ENCODE measurements at places on chromosomes 7 and 10.

DNA sequence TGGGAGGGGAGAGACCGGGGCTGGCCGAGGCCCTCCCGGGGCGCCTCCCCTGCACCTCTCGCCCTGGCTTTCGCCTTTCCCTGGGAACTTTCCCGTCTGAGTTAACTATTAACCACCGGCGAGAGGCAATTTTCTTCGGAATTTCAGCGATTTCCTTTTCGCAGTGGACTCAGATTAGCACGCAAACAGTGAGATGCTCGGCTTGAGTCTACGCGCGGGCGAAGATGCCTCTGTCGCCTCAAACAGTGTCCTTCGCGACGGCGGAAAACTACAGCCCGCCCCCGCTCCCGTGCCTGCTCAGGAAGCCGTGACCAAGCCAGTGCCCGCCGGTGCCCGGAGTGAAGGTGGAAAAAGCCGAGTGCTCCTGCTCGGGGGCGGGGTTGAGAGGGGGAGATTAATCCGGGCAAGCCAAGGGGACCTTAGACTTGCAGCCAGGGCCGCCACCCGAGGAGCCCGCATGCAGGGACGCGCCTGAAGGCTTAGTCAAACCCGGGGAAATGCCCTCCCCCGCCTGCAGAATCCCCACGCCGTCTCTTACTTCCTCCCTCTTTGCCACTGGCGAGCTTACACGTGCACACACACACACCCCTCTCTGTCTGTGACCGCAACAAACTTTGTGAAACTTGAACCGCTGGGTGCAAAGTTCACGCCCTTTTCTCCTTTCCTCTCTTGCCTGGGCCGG, 14.5 kb upstream of the PAX2 start:
- no peak for DNase-seq

DNA sequence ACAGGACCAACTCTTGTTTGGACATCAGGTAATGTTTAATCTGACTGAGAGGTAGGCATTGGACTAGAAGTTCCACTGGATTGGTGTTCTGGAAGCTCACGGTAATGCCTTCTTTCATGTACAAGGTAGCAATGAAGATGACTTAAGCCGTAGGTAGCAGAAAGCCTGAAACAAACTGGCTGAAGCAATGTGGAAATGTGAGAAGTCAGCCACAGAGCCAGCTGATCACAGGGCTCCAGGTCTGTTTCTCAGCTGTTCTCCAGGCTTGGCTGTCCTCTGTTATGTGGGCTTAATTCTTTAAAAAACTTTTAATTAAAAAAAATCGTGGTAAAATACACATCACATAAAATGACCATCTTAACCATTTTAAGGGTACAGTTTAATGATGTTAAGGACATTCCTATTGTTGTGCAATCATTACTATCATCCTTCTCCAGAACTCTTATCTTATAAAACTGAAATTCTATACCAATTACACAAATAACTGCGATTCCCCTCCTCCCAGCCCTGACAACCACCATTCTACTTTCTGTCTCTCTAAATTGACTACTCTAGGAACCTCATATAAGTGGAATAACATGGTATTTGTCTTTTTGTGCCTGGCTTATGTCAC, 101.4 kb upstream of the ZNF32 start:
- no peak for DNase-seq

- DNase-seq: no peak
Measured at GRCh38 chr7:79319369-79319768, 134.1 kb downstream of the MAGI2 start.

DNA sequence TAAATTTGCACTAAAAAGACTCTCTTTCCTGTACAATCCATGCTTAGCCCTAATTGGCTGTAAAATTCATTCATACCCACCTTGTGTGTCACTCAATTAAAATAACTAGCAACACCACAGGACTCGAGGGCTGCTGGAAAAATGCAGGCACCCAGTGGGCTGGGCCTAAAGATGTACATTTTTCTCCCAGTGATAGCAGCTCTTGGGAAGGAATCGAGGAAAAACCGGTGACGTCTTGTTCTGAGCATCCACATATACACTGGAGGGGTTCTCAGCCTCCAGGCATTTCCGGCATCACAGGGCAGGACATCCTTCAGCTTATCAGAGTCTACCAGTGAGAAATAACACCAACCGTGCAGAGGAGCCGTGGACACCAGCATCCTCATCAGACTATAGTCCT, 85.8 kb upstream of the PITRM1 start:
- DNase-seq: no peak

DNA sequence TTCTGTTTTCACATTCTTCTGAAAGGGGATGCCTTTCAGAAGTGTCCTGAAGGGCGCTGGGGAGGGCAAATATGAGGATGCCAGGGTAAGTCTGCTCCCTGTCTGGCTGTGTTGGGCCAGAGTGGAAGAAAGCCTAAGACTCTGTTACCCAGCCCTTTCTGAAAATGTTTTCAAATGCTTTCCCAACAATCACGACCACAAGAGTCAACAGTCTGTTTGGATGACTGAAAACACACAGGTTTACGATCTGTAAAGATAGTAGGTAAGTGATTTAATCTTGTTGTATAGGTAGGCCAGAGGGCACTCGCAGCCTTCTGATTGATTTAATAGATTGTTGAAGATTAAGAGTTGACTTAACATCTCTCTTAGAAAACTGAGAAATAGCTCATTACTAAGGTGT, 13.2 kb downstream of the SGPL1 start:
- no peak for DNase-seq

DNA sequence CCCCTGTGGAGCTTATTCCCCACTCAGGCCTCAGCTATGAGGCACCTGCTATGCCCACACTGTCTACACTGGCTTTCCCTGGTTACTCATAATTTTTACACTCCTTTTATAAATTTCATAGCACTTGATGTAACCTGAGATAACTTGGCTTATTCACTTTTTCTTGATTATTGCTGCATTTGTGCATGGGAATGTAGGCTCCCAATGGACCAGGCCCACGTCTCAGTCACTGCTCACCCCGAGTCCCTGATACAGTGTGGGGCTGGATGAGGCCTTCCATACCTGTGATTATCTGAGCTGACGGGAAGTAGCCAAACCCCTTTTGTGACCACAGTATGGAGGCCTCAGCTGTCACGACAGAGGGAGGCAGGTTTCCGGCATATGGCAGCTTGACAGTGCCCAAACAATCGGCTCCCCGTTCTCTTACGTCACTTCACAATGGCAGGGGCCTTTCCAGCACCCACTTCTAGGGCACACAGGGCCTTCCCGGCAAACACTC, 645.3 kb downstream of the ACTR3B start:
- no peak for DNase-seq

DNA sequence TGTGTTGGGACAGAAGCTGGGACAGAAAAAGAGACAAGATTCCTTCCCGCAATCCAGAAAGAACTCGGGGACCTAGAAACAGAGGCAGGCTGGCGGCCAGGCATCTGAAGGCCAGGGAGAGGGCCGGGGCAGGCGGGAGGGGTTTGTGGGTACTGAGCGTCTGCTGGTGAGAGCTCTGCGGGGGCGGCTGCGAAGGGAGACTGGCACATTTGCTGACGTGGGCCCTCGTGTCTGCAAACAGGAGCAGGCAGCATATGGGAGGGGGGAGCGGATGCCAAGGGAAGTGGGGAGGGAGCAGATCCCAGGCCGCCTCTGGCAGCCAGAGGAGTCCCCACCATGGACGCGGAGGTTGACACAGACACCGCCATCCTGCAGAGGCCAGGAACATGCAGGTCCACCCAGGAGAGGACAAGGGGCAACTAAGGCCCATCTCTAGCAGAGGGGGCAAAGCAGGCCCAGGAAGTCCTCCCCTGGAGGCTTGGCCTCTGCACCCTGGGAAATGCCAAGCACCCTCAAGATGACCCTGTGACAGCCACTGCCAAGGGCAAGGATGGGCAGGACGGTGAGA, 32.2 kb downstream of the KCNH2 start:
- peak; percentile 71 for DNase-seq

DNA sequence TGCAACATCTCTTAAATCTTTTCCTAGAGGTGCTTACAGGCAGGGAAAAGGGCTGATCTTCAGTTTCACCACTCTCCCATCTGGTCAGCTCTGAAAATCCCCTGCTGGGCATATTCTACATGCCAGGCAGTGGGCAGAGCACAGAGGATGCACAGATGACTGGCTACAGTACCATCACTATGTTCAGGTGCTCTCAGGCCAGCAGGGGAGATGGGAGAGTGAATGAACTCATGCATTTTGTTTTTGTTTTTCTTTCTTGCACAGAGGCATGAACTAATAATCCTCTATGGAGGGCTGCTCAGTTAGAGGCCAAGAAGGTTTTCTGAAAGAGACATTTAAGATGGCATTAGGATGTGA, 19.3 kb downstream of the ELMO1 start:
- DNase-seq: no peak

DNA sequence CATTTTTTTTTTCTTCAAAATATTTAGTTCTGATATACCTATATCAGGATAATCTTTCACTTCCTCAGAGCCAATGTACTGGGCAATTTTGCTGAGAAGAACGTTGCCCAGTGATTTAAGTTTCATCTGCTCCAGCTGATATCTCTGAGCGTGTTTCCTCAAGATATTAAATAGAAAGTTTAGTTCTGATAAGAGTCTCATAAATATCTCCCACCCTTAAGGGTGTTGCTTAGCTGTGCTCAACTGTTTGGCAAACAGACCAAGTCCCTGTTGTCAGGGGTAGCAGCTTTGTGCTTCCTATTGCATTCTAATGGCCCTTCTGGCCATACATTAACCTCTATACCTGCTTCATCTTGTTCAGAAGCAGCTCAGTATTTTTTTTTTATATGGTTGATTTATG, 84.7 kb upstream of the GPR141 start:
- no peak for DNase-seq

- no peak for DNase-seq
Measured at GRCh38 chr10:113455947-113456346, 96.9 kb upstream of the HABP2 start.

- DNase-seq: no peak
Measured at GRCh38 chr7:99525713-99526440, 21.4 kb downstream of the ZKSCAN5 start.

GRCh38 chr7:107212725-107213124, 43.9 kb downstream of the HBP1 start:
- DNase-seq: no peak

DNA sequence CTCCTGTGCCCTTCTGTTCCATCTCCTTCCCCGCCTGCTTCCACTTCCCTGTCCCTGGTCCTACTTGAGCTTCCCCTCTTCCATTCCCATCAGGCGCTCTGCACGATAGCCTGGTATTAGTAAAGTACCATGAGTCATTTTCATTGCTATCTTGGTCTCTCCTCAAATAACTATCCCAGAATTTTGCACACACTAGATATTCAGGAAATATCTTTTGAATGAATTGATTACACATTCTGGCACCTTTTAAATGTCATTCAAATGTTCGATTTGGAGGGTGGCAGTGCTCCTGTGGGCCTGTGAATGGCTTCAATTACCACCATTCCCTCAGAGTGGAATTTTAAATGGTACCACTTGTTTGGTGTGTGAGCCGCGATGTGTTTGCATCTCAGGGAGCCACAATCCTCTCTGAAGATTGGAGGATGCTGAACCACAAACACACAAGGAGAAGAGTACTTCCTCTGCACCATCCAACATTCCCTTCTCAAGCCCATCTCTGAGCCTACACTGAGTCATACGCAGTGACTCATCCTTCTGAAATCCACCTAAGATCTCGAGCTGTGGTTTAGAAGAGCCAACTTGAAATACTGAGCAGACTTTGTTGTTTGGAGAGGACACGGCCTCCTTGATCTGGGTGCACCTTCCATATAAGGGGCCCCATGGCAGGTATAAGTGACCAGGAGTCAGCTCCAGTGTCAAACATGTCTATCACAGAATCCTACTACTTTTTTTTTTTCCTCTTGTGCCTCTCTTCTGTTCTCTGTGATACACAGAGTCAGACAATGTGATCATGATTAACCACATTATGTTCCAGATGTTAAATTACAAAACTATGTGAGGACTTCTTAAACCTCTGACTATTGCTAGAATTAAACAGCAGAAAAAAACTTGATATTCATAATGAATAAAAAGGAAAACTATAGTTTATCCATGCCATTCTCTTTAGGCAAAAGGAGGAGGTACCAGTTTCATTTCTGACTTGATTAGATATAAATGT, 81.9 kb downstream of the BMPER start:
- no peak for DNase-seq

GRCh38 chr7:159108941-159109652, 35.6 kb downstream of the VIPR2 start:
- no peak for DNase-seq

- no peak for DNase-seq
Measured at GRCh38 chr10:47381103-47381395, 3.0 kb downstream of the ZNF488 start.

DNA sequence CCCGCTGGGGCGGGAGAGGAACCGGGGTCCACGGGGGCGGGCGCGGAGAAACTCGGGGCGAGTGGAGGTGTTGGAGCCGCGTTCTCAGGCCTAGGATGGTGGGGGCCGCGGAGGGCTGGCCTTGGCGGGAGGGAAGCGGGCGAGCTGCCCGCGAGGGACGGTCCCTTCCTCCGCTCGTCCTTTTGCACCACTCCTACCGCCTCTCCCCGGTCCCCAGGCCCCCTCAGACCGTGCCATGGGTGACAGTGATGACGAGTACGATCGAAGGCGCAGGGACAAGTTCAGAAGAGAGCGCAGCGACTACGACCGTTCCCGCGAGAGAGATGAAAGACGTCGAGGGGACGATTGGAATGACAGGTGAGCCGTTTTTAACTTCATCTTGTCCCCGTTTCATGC, 451 bp downstream of the SRRT start:
- no peak for DNase-seq
